Stimulated activated CD4-positive, alpha-beta T cell treated with anti-CD3 and anti-CD28 coated beads, Interleukin-4, amount 100 ng/mL, for 24 hours (primary cell): ENCODE measurements at places on chromosomes 6 and 20.

GRCh38 chr20:7505152-7505834 lies 435.0 kb downstream of the HAO1 start:
- no peak for DNase-seq

- no peak for DNase-seq
These were observed 131.7 kb downstream of the LRRC1 start for GRCh38 chr6:53926505-53926904.

GRCh38 chr6:166343150-166343487 lies 774 bp upstream of the SFT2D1 start:
- DNase-seq: no peak

- DNase-seq: no peak
These were observed 21.4 kb upstream of the NT5E start for GRCh38 chr6:85428486-85428885.

DNA sequence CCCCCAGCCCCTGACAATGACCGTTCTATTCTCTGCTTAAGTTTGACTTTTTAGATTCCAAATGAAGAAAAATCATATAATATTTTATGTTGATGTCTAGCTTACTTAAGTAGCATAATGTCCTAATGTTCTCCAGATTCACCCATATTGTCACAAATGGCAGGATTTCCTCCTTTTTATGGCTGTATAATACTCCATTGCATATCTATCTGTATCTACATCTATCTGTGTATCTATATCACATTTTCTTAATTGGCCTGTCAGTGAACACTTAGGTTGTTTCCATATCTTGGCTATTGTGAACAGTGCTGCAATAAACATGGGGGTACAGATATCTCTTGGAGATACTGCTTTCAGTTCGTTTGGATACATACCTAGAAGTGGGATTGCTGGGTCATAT lies 7.0 kb upstream of the LRP11 start:
- no peak for DNase-seq

- DNase-seq: no peak
These were observed 86.0 kb downstream of the TIAM2 start for GRCh38 chr6:155080881-155081845.

DNA sequence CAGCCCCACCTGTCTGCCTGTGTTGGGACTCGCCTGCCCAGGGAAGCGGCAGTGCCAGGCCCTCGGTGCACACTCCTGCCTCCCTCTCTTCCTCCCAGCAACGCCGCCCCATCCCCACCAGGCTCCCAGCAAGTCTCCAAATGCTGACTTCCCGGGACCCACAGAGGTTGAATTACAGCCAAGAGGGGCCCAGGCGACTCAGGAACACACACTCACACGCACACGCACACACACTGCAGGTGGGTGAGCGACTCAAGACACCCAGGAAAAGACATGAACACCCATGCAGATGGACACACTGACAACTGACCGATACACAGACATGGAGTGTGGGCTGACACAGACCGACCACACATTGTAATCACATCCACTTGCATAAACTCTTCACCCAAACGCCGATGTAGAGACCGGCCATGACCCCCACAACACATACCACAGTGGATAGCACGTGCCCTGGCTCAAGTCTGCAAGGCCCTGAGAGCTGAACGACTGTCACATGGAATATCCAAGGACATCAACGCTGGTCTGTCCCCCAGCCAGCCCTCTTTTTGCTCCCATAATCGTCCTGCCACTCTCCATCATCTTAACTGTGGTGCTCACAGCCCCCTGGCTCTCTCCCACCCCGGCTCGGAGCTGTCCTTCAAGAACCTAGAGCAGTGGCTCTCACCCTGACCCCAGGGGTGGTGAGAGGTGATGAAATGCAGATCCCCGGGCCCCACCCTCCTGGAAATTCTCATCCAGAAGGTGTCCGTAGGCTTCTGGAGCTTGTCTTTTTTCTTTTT lies 470 bp upstream of the FAM83C start:
- DNase-seq: no peak

GRCh38 chr6:165497472-165497871 lies 165.6 kb downstream of the PDE10A start:
- DNase-seq: no peak

GRCh38 chr6:53728570-53729194 lies 63.1 kb upstream of the KLHL31 start:
- peak; percentile 56 for DNase-seq

DNA sequence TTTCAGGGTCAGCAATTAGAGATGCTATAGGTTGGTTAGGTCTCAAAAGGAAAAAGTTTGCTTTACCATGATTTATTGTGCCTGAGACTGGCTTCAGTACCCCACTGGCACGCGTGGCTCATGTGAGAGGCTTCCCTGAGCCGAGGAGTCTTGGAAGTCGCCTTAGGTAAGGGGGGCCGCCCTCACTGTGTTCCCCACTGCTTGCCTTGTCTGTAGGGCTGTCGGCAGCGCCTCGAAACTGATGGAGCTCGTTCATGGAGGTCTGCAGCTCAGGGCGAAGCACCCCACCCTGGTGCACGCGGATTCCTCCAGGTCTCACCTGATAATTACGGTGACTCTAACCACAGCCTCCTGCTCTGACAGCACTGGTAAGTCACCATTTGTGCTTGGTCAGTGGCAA lies 39.2 kb downstream of the FRMD1 start:
- DNase-seq: no peak

- no peak for DNase-seq
These were observed 216.9 kb downstream of the EYA2 start for GRCh38 chr20:47111576-47111975.
